ENCODE measurements at places on chromosomes 1 and 21. TPM values are rescaled to one million over a fixed set of nuclear protein-coding genes. Genes with fewer than 3 reads are reported as not detected.

OR10J1 gene
- total RNA-seq: not detected

OR14K1 gene
- not detected for total RNA-seq

SPRR4 gene
- total RNA-seq: not detected

TEDDM1 gene
- total RNA-seq: not detected

AUNIP gene
- total RNA-seq: 11.0 TPM

NR1I3 gene
- total RNA-seq: not detected

CRABP2 gene
- 142 TPM for total RNA-seq

SERINC2 gene
- 36.0 TPM for total RNA-seq

DCST1 gene
- 0.43 TPM for total RNA-seq

CRNN gene
- total RNA-seq: not detected

SH2D5 gene
- total RNA-seq: 1.1 TPM

GRCh38 chr1:173023343-173023742 is 27.4 kb downstream of the TNFSF18 start:
- H3K4me1 ChIP-seq: no peaks in the 10 kb centered on the region
- H3K27ac ChIP-seq: no peak overlapping the region
- no peak for DNase-seq
- H3K27me3 ChIP-seq: no peaks in the 10 kb centered on the region

DNA sequence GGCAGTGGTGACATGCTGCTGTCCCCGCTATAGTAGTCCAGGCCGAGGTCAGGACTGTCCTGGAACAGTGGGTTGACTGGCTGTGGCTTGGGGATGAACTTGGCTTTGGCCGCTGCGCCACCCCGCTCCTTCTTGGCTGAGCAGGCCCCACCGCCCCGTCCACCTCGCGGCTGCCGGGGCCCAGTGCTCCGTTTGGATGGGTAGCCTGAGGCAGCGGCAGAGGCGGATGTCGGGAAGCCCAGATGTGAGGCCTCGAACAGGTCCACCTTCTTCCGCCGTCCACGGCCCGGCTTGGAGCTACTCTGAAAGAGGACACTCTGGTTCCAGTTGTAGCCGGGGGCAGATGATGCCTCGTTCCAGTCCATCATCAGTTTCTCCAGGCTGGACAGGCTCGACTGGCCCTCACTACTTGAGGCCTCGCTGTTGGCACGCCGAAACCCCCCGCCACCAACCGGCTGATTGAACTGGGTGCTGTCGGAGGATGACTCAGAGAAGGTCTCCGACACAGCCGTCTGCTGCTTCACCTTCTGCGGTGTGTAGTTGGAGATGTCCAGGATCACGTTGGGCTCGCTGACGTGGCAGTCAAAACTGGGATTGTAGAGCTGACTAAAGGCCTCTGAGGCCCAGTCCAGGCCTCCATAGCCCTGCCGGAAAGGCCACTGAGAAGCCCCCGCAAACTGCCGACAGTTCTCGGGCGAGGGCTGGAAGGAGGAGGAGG is 55.6 kb downstream of the AHDC1 start:
- H3K36me3 ChIP-seq: no peaks in the 10 kb centered on the region
- H3K27ac ChIP-seq: no peak overlapping the region
- H3K27me3 ChIP-seq: no peaks in the 10 kb centered on the region
- no peak for DNase-seq
- H3K4me1 ChIP-seq: peaks cover 19% of the 10 kb centered on the region

DNA sequence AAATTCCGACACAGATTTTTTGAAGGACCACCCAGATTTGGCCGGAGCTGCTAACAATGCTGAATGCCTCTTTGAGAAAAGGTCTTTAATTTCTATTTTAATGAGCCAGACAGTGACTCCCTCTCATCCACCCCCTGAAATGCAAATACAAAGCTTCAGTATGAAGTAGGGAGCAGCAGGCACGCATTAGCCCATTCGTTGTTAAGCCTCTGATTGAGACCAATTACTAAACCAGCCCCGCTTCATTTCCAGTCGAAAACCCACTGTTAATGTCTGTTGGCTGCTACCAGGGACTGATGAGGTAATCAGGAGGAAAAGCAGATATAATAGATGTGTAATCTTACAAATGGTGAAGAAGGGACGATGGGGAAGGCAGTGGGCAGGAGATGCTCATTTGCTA is 4.8 kb upstream of the C8A start:
- no peaks in the 10 kb centered on the region for H3K36me3 ChIP-seq
- H3K4me3 ChIP-seq: no peak overlapping the region
- DNase-seq: no peak
- H3K27ac ChIP-seq: no peak overlapping the region
- no peaks in the 10 kb centered on the region for H3K4me1 ChIP-seq

DNA sequence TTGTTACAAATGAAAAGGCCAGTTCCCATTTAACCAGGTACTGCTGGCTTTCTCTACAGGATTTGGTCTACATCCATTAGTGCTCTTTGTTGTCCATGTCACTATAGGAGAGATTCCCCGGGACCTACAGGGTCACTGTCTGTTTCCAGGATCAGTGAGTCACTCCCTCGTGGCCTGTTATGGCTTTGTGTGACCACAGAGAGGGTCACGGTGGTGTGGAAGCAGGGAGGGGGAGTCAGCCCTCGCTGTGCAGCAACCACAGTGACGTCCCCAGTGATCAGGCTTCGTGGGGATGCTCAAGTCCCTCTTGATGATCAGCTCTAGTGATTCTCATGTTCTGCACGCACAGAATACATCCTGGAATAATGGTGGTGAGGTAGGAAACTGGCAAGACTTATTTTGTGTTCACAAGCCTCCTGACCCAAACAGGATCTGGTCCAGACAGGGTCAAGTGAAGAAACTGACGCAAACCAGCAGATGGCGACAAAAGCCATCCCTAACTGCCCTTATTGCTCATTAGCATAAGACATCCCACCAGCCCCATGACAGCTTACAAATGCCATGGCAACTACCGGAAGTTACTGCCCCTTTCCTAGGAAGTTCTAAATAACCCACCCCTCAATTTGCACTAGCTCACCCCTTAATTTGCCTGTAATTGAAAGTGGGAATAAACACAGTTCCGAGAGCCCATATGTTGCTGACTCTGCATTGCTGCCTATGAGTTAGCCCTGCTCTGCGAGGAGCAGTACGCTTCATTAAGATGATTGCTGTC is 98.5 kb downstream of the DISC1 start:
- H3K4me1 ChIP-seq: 0 out of 2 replicates have a peak, but pooled peaks cover 3% of the 10 kb centered on the region
- peak; percentile 17 for DNase-seq
- no peaks in the 10 kb centered on the region for H3K36me3 ChIP-seq
- H3K27me3 ChIP-seq: no peaks in the 10 kb centered on the region
- no peak overlapping the region for H3K27ac ChIP-seq

GRCh38 chr1:180851995-180852887 is 60.5 kb upstream of the KIAA1614 start:
- H3K36me3 ChIP-seq: no peaks in the 10 kb centered on the region
- H3K27ac ChIP-seq: no peak overlapping the region
- no peaks in the 10 kb centered on the region for H3K27me3 ChIP-seq
- no peak for DNase-seq

DNA sequence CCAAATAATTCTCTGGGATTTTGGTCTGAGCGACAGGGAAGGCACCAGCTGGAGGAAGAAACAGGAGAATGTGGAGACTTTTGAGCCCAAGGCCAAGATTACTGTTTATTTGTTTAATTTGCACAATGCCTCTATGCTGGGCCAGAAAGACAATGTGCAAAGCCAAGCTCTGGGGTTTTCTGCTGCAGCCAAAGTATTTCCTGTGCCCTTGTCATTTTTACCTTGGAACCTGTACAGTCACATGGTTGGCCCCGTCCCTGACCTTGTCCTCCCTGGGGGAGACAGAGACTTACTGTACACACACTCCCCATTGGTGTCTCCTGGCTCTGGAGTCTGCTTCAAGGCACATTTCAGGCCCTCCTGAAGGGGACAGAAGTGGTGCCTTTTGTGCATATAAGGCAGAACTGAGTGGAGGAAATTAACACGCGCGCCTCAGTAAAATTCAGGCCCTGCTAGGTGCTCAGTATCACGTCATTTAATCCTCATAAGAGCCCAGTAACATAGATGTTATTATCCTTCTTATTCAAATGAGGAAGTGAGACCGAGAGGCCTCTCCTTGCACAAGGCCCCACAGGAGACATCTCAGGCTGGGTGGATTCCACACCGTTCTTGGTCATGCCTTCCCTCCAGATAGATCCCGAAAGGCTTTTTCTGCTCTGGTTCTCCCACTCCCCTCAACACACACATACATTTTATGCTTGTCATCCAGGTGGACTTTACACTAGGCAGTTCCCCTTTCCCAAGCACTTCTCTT is 21.1 kb downstream of the C1orf115 start:
- no peak for DNase-seq
- H3K36me3 ChIP-seq: no peaks in the 10 kb centered on the region
- no peak overlapping the region for H3K4me3 ChIP-seq
- no peaks in the 10 kb centered on the region for H3K4me1 ChIP-seq
- no peak overlapping the region for H3K27ac ChIP-seq

DNA sequence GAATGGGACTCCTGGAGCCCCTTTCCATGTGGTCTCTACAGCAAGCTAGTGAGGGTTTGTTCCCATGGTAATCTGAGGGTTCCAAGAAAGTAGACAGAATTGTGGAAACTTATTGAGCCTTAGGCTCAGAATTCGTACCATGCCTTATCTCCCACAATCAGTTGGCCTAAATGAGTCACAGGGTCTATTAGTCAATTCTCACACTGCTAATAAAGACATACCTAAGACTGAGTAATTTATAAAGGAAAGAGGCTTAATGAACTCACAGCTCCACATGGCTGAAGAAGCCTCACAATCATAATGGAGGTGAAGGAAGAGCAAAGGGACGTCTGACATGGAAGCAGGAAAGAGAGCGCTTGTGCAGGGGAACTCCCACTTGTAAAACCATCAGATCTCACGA is 106.6 kb upstream of the CXADR start:
- H3K4me1 ChIP-seq: no peaks in the 10 kb centered on the region
- H3K27ac ChIP-seq: peak overlapping the region; percentile 31
- DNase-seq: no peak
- no peaks in the 10 kb centered on the region for H3K36me3 ChIP-seq
- no peak overlapping the region for H3K4me3 ChIP-seq
- H3K27me3 ChIP-seq: no peaks in the 10 kb centered on the region

GRCh38 chr1:42195841-42196240 is 31.3 kb upstream of the GUCA2A start:
- H3K36me3 ChIP-seq: peaks cover 56% of the 10 kb centered on the region
- no peaks in the 10 kb centered on the region for H3K4me1 ChIP-seq
- H3K27me3 ChIP-seq: no peaks in the 10 kb centered on the region
- H3K27ac ChIP-seq: no peak overlapping the region
- no peak overlapping the region for H3K4me3 ChIP-seq

GRCh38 chr21:25507522-25507921 is 99.8 kb downstream of the MRPL39 start:
- H3K36me3 ChIP-seq: no peaks in the 10 kb centered on the region
- no peak for DNase-seq
- no peak overlapping the region for H3K27ac ChIP-seq
- H3K4me3 ChIP-seq: no peak overlapping the region
- no peaks in the 10 kb centered on the region for H3K4me1 ChIP-seq
- H3K27me3 ChIP-seq: no peaks in the 10 kb centered on the region

DNA sequence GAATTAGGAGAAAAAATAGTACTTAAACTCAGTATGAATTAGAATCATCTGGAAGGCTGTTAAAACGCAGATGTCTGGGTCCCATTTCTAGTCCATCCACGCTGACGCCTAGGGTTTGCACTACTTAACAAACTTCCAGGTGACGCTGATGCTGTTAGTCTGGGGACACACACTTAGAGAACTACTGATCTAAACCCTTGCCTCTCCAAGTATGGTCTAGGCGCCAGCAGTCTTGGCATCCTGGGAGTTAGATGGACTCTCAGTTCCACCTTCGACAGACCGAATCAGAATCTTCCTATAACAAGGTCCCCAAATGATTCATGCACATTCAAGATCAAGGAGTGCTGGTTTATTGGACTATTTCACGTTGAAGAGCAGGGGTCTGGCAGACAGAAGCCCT is 11.5 kb downstream of the DIO1 start:
- DNase-seq: no peak
- no peak overlapping the region for H3K4me3 ChIP-seq
- no peaks in the 10 kb centered on the region for H3K27me3 ChIP-seq
- no peaks in the 10 kb centered on the region for H3K36me3 ChIP-seq

- H3K36me3 ChIP-seq: no peaks in the 10 kb centered on the region
- peaks cover 94% of the 10 kb centered on the region for H3K4me1 ChIP-seq
- H3K27ac ChIP-seq: peak overlapping the region; percentile 100
- peak overlapping the region; percentile 57 for H3K4me3 ChIP-seq
- peak; percentile 88 for DNase-seq
- H3K27me3 ChIP-seq: no peaks in the 10 kb centered on the region
Observed at GRCh38 chr1:223702735-223703667, 9.3 kb upstream of the CAPN2 start.

GRCh38 chr1:155006601-155007101 is 4.0 kb downstream of the ZBTB7B start:
- H3K4me1 ChIP-seq: peaks cover 10% of the 10 kb centered on the region
- H3K4me3 ChIP-seq: no peak overlapping the region
- no peaks in the 10 kb centered on the region for H3K36me3 ChIP-seq

- no peaks in the 10 kb centered on the region for H3K4me1 ChIP-seq
- no peaks in the 10 kb centered on the region for H3K27me3 ChIP-seq
- DNase-seq: no peak
- H3K36me3 ChIP-seq: no peaks in the 10 kb centered on the region
- no peak overlapping the region for H3K27ac ChIP-seq
Observed at GRCh38 chr21:36917471-36918158, 48.9 kb downstream of the HLCS start.

DNA sequence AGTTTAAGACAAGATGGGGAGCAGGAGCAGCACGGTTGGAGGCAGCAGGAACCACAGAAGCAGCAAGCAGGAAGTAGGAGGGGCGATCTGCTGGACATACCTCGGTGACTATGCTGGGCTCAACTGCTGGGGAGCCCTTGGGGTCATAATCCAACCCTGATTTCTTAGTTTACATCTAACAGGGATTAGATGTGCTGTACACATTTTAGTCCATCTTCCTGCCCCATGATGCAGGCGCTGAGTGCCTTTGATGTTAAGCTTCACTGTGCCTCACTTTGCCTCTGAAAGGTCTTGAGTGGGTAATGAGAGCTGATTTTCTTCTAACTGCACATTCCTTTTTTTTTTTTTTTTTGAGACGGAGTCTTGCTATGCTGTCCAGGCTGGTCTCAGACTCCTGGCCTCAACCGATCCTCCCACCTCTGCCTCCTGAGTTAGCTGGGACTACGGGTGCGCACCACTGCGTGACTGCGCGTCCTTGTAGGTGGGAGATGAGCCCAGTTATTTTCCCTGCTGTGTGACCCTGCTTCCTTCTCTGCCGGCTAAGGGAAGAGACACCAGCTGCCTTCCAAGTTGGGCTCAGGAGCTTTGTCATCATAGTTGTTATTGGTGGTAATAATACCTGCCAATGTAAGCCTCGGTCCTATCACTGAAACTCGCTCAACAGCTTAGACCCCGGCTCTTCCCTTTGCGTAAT is 1.1 kb upstream of the RCAN3 start:
- DNase-seq: no peak
- peaks cover 6% of the 10 kb centered on the region for H3K4me1 ChIP-seq
- peak overlapping the region; percentile 67 for H3K4me3 ChIP-seq

- H3K27me3 ChIP-seq: no peaks in the 10 kb centered on the region
- no peak for DNase-seq
- H3K4me3 ChIP-seq: no peak overlapping the region
- H3K4me1 ChIP-seq: 0 out of 2 replicates have a peak, but pooled peaks cover 8% of the 10 kb centered on the region
- H3K27ac ChIP-seq: no peak overlapping the region
Observed at GRCh38 chr1:43493661-43494450, 36.8 kb upstream of the PTPRF start.

GRCh38 chr1:167707942-167708341 is 13.8 kb upstream of the MPZL1 start:
- no peak overlapping the region for H3K4me3 ChIP-seq
- DNase-seq: no peak
- no peaks in the 10 kb centered on the region for H3K36me3 ChIP-seq
- H3K27ac ChIP-seq: no peak overlapping the region
- H3K27me3 ChIP-seq: peaks cover 13% of the 10 kb centered on the region
- H3K4me1 ChIP-seq: no peaks in the 10 kb centered on the region
